T-helper 17 cell (primary cell): ENCODE measurements at places on chromosomes 7 and 10. TPM values are rescaled to one million over a fixed set of nuclear protein-coding genes. Genes with fewer than 3 reads are reported as not detected.

The HKDC1 gene
- total RNA-seq = 8.2 TPM

The FOXI2 gene
- not detected for total RNA-seq

The FAM25A gene
- not detected for total RNA-seq

The UBTD1 gene
- 1.4 TPM for total RNA-seq

The EN2 gene
- total RNA-seq = not detected

The ICA1 gene
- total RNA-seq = 4.5 TPM
